ENCODE measurements at places on chromosomes 2 and 18.

- DNase-seq = no peak
These were observed 43.8 kb upstream of the IL1R1 start for GRCh38 chr2:102098756-102099155.

DNA sequence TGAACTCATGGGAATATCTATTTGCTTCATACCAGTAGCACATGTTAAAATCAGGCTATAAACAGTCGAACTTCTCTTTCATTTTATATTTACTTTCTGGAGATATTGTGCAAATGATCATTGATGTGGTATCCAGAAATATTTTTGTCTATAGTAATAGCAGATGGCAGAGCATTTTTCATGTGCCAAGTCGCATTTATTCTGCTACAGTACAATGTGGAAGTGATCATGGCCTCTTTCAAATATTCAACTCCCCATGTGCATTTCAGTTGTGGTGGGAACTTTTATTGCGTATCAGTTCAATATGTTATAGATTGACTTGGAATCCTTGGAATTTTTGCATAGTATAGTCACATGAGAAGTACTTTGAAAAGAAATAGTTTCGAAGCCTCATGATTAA, 57.4 kb downstream of the RHBDD1 start:
- no peak for DNase-seq

GRCh38 chr2:207051385-207051965, 112.2 kb downstream of the CPO start:
- DNase-seq = no peak

DNA sequence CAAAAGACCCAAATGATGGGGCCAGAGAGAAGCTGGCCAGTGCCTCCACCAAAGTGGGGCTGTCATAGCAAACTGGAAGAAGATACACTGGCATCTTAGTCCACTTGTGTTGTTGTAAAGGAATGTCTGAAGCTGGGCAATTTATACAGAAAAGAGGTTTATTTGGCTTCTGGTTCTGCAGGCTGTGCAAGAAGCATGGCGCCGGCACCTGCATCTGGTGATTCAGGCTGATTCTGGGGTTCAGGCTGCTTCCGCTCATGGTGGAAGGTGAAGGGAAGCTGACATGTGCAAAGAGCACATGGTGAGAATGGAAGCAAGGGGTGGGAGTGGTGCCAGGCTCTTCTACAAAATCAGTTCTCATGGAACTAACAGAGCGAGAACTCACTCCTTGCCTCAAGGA, 135.9 kb upstream of the TWIST2 start:
- no peak for DNase-seq

DNA sequence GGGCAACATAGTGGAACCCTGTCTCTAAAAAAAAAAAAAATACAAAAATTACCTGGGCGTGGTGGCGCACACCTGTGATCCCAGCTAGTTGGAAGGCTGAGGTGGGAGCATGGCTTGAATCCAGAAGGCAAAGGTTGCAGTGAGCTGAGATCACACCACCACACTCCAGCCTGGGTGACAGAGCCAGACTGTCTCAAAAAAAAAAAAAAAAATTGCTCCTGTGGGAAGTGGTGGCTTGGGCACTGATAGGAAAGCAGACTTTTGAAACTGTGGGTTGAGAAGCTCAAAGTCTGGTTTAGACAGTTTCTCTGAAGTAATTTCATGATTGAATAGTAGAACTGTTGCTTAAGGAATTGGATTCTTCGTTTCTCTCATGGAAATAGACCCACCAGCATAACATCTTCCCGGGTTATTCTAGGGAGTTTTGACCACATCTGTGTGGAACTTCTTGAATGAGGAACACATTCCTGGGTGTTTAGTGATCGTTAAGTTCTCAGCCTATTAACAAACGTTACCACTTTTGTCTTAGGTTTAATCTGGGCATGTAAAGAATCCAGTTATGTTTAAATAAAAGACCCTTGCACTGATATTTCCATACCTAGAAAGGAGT, 33.5 kb downstream of the GRHL1 start:
- DNase-seq = no peak

GRCh38 chr2:4866198-4866597, 826.0 kb upstream of the SOX11 start:
- DNase-seq = no peak

All from LNCaP clone FGC (cell line).